ENCODE measurements at places on chromosomes 2 and 18. TPM values are rescaled to one million over a fixed set of nuclear protein-coding genes. Genes with fewer than 3 reads are reported as not detected.

DNA sequence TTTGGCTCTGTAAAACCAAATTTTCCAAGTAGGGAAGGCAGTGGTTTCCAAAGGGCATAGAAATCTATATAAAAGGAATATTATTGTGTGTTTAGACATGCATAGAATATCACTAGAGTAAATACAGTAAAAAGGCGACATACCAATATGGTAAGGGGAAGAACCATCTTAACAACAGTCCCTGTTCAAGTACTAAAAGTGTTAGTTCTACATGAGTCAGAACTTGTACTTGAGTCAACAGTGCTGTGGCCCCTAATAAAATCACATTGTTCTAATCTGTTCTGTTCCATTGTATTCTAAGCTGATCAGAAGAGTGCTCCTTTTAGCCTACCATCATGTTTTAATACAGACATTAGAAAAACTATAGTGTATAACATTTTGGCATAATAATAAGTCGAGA, 36.1 kb upstream of the TNFRSF11A start:
- DNase-seq, result no peak

The SH2D6 gene
- total RNA-seq, result 0.35 TPM

The GPAT2 gene
- not detected for total RNA-seq

DNA sequence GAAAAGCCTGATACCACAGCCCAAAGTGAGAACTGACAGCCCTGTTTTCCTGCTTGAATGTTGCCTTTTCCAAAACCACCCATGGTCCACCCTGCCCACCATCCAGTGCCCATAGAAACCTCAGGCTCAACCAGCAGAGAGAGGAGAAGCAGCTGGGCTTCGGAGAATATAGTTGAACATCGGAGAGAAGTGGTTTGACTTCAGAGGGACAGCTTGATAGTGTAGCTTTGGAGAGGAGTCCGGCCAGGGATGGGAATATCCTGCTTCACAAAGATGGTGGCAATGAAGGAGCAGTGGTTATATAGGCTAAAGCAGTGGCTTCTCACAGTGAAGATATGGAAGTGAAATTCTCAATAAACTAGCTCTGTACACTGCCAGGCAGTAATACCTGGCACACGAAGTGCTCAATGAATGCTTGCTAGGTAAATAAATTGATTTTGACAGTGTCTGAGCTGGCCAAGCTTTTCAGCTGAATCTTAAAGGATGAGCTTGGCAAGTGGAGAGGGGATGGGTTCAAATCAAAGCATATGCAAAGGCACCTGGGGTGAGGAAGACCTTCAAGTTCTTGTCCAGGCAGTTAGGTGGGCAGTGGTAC, 21.2 kb downstream of the AFF3 start:
- no peak for DNase-seq

Measured in mesothelial cell of epicardium (in vitro differentiated cells).